ENCODE measurements at places on chromosomes 11 and 22. TPM values are rescaled to one million over a fixed set of nuclear protein-coding genes. Genes with fewer than 3 reads are reported as not detected.

The NLRP14 gene
- 0.08 TPM for total RNA-seq

The CHRM1 gene
- total RNA-seq, result not detected

The APOA4 gene
- not detected for total RNA-seq

The KCTD14 gene
- total RNA-seq, result 0.21 TPM

The OR2AG1 gene
- total RNA-seq, result not detected

The TENM4 gene
- not detected for total RNA-seq
